Activated T-helper 1 cell treated with anti-CD3 and anti-CD28 coated beads, Interleukin-12 subunit alpha, Interleukin-12 subunit beta, Interleukin-2, Interleukin-4 antibody, amounts not matched to agents 30 ng/mL and 10 ng/mL and 1 ng/mL, durations not matched to agents 14 hours and 24 hours and 36 hours (primary cell): ENCODE measurements at places on chromosomes 3 and 15. TPM values are rescaled to one million over a fixed set of nuclear protein-coding genes. Genes with fewer than 3 reads are reported as not detected.

DNA sequence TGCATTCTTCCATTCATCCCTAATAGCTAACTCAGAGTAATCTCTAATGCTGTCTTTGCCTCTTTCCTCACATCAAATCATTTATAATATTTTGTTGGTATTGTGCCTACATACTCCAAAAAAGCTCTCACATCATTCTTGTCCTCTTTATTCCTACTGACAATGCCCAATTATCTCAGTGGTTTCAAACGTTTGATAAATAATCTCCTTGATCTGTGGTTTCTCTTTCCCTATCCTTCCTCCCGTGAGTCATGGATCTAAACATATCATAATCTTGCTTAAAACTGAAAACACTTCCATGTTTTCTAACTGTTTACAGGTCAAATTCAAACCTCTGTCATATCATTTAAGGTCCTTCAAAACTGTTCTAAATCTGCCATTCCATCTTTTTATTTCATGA lies 115.1 kb downstream of the CNTN6 start:
- no peak for DNase-seq

GRCh38 chr3:4850211-4850927 lies 128.9 kb upstream of the BHLHE40 start:
- peak; percentile 65 for DNase-seq

GRCh38 chr15:90545095-90545494 lies 15.4 kb downstream of the CRTC3 start:
- DNase-seq, result no peak

GRCh38 chr15:71761649-71762048 lies 48.7 kb upstream of the NR2E3 start:
- no peak for DNase-seq

- DNase-seq, result no peak
These were observed 54.1 kb downstream of the NFKBIZ start for GRCh38 chr3:101903451-101903871.

- DNase-seq, result no peak
These were observed 214.5 kb downstream of the MTHFS start for GRCh38 chr15:79682285-79682684.

C15orf62 gene
- total RNA-seq, result 0.36 and 0.37 TPM in 2 replicates

ARF4 gene
- total RNA-seq, result 93.2 and 97.0 TPM in 2 replicates

PDZRN3 gene
- not detected in 2 replicates for total RNA-seq
